Subcutaneous preadipocyte (primary cell): ENCODE measurements at places on chromosomes 11 and 22. TPM values are rescaled to one million over a fixed set of nuclear protein-coding genes. Genes with fewer than 3 reads are reported as not detected.

The WNT11 gene
- 0.59 and 1.1 TPM in 2 replicates for total RNA-seq

The SNX15 gene
- total RNA-seq: 12.1 and 13.2 TPM in 2 replicates

The SLCO2B1 gene
- total RNA-seq: 0.59 TPM in 1 of 2 replicates, not detected in the other

The NLRP6 gene
- total RNA-seq: under 0.01 TPM in 1 of 2 replicates, not detected in the other

The SLC22A9 gene
- not detected in 2 replicates for total RNA-seq

The TPBGL gene
- under 0.01 TPM in 1 of 2 replicates, not detected in the other for total RNA-seq

The TRIM51 gene
- total RNA-seq: not detected in 2 replicates
